ENCODE measurements at places on chromosomes 2 and 18.

- no peak for DNase-seq
These were observed 17.0 kb downstream of the FABP1 start for GRCh38 chr2:88110830-88111229.

DNA sequence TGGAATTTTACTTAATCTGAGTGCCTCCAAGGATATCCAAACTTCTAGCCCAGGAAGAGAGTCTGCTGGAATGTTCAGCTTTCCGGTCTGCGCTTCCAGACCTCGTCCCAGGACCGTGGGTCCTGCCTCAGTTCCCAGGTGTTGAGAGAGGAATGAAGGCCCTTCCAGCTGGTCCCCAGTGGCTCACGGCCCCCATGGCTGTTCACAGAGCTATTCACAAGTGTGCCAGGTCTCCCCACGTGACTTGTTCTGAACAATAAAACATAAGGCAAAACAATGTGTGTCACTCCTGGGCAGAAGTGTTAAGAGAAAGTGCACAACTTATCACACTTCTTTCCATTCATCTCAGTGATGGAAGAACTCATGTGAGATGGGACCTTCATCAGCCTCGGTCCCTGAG is 20.1 kb upstream of the TEX51 start:
- DNase-seq, result no peak

DNA sequence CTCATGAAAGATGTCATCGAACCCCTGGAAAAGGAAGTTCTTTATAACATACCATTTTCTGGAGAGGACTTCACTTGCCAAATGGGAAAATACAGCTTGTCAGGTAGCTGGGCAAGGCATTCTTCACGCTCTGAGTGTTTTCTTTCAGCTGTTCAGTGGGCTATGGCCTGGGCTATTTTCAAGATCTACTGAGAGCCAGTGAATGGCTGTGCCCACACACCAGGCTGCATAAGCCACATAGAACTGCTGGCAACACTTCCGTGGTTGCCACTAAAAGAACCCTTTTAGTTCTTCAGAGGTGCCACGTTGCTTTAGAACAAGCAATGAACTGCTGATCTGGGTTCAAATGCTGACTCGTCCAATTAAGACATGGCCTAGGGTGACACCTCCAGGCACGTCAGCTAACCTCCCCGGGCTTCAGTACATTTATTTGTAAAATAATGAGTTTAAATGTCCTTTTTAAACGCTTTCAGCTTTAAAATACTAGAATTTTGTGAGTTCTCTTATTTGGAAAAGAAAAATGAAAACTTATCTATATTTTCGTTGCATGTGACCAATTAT is 36.6 kb upstream of the GORASP2 start:
- DNase-seq, result no peak

DNA sequence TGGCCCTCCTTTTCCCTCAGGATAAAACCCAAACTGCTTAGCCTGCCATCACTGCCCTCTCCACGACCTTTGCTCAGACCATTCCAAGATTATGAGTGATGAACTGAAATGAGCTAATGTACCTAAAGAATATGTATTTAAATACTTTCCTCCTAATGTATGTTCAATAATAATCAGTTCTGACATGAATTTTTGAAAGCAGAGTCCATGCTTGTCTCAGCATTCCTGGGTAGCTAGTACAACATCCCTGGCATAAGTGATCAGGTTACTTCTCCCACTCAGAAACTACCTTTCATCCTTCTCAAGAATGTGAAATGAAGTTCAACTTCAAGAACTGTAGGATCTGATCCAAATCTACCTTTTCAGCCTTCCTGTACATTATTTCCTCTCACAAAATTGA is 103.6 kb downstream of the UNC80 start:
- DNase-seq, result no peak

GRCh38 chr2:95203911-95204310 is 3.4 kb upstream of the ZNF892 start:
- no peak for DNase-seq

- DNase-seq, result no peak
These were observed 218.4 kb upstream of the DTNA start for GRCh38 chr18:34491719-34492118.

GRCh38 chr2:191363267-191363666 is 118.1 kb downstream of the MYO1B start:
- DNase-seq, result no peak

- no peak for DNase-seq
These were observed 6.5 kb downstream of the MRO start for GRCh38 chr18:50813353-50813752.

GRCh38 chr2:33038230-33038629 is 91.5 kb downstream of the LTBP1 start:
- no peak for DNase-seq

DNA sequence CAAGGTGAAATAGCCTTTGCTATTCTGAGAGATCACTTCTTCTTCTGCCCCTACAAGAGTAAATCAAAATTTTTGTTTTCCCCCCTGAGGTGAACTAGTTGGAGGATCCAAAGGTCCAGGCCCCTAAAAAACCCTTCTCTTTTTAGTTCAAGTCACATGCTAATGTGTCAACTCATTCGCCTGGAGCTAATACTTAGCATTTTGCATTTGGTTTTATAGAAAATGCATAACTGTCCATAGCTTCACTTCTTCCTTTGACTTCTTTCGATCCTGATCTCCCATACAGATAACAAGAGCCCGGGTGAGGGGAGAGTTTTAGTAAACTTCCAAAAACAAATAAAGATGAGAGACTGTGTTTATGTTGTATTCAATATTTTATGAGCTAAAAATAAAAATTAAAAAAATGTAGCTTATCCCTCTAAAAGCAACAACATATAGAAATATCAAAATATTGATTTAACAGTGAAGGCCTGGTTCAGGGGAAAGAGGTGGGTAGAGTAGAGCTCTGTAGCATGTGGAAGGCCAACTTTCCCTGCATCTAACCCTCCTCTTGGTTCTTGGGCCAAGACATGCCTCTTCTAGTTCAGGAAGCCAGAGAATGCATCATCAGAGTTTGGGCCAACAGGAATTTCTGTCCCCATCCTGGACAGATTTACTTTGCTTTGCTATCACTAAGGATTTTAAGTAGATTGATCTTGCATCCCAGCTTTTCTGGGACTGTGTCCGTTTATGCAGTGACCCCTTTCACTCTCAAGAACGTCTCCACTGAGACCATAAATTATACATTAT is 333.8 kb downstream of the ALK start:
- DNase-seq, result no peak

DNA sequence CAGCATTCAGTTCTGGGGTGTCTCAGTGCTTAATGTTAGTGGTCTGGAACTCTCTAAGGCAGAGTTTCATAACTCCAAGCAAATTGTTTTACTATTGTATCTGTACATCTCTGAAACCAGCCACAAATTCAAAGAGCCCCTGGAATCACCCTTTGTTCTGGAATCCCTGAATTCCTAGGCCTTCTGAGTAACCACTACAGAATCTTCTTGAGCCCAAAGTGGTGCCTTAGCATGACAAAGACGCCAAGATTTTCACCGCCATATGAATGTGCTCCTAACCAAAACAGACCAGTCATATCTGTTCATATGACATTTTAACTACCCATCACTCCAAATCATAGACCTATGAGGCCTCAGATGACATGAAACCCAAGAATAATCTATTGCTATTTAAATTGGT is 668.1 kb downstream of the EPHA4 start:
- DNase-seq, result no peak

DNA sequence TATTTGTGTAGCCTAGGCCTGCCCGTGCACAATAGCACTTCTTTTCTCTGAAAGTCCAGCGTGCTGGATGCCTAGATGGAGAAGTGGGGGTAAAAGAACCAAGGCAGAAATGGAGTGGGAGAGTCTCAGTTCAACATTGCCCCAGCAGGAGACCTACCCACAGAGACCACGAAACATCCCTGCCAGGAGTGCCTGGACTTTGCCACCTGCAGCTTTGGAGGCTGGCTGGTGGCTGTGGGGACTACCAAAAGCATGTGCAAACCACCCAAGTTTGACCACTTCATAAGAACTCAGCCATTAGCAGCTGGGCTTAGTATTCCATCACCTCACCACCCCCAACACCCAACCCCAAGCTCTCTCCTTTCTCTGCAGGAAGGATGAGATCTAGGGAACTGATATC is 416.9 kb upstream of the ID2 start:
- no peak for DNase-seq

DNA sequence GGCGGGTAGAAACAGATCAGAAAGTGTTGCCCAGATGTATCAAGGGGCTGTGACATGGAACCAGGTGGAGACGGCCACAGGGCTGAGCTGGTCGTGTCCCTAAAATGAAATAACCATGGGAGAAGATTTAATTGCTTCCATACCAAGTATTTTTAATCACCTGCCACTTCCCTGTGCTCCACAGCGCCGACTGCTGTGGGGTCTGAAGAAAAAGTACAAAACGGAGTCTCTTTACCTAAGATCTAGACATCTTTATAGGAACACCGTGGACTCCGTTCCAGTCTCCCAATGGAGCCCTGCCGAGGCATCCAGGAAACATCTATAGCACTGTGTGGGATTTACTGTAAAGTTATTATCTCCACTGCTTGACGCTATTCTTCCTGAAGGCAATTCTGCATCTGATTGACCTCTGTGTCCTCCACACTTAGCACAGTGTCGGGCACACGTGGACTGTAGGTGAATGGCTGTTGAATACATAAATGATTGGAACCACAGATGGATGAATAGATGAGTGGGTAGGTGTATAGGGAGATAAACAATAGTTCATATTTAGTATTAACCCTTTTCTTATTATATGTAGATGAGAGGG is 21.6 kb upstream of the GYPC start:
- no peak for DNase-seq

GRCh38 chr2:129379411-129379810 is 600.1 kb upstream of the RAB6C start:
- no peak for DNase-seq

DNA sequence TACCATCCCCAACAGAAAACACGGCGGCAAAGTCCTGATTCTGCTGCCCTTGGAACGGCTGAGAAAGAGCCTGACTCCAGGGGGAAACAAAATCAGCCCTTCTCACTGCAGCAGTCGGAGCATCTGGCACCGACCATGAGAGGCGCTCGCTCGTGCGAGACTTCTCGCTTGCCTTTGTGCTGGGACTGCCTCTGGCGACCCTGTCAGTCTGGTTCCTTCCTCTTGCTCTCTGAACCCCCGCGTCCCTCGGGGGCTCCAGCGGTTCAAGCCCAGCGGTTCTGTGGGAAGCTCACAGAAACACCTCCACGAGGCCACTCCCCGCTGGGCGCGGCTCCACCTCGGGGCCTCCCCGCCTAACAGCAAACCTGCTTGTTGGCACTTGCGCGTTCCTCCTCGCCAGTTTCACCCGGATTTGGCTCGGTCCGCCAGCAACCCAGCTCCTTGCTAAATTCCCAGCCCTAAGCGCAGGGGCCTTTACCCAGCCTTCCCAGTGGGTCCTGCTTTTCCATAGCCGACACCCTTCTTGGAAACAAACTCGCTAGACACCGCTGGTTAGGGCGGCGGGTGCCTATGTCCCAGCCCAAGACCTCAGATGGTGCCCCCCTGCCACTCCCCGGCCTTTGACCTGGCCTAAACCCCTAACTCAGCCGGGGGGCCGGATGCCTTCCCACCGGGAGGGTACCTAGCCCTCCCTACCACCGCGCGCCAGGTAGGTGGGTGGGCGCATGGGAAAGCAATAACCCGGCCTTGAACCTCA is 2.2 kb downstream of the RND3 start:
- DNase-seq, result peak; percentile 42

GRCh38 chr2:44155666-44156446 is 12.8 kb upstream of the PPM1B start:
- DNase-seq, result no peak

DNA sequence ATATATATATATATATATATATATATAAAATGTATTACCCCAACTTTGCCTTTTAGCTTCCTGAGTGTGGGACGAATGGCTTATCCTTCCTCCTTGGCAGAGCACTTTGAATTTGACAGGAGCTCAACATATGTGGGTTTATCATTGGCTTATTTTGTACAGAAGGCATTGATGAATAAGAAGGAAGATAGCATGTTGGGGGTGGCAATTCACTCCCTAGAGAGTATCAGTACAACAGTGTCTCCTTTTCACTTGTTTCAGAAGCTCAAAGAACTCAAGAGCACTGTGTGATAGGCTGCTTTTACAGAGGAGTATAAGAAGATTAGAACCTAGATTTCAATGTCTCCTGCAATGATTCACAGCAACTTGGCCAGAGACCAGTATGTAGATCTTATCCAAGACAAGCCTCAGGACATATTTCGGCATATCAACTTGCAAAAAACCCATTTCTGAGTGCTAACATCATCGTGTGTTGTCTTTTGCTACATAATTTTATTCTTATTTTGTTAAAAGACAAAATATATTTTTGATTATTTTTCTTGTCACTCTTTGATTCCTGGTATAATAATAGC is 345.8 kb downstream of the SOCS6 start:
- no peak for DNase-seq

DNA sequence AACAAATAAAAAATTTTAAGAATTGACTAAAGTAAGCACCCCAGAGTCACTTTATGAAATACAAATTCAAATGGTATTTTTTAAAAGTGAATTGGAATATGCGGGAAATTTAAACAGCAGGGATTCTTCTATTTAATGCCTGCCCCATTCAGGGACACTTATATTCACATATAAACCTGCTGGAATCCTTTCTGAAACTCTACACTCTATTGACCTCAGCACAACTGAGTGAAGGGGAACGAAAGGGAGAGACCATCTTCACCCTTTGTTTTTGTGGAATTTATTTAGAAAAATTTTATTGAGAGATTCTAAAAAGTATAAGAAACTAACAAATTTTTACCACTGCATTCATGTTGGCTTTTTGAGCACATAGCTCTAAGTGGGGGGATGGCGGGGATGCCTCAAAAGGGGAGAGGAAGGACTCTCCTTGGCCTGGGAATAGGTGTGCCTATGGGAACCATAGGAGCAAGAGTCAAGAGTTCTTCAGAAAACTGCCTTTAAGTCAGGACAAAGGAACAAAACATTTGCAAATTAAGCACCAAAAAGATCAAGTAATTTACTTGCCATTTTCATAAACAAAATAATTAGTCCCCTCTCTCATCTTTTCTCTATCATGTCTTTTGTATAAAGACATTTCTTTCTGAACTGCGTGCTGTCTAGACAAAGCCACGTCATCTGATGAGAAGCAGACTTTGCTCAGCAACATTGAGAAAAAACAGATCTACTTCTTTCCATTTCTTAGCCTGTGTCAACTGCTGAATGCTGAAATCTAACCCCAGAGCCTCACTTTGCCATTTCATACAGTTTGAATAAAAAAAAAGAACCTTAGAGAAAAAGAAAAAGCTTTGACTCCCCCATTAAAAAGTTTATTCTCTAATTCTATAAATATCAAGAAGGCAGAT is 21.6 kb upstream of the FLACC1 start:
- DNase-seq, result no peak

Data from cortex of kidney (tissue), 1 donor.